ENCODE measurements at places on chromosomes 3 and 15.

GRCh38 chr15:60672400-60672799 is 193.5 kb upstream of the ICE2 start:
- no peak for DNase-seq

DNA sequence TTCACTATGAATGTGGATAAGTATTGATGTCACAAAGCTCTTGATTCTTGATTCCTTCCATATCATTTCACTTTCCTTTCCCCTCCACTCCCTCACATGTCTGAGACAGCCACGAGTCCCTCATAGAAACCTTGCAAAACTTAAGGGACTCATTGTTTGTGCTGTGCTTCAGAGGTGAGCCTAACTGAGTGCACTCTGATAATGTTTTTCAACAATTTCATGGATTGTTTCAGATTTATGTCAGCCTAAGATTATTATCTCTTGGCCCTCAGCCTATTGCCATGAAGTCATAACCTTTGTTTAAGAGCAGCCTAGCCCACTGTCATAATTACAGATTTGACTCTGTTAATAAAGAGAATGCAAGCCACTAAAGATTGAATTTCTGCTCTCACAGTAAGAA is 363.6 kb downstream of the MECOM start:
- no peak for DNase-seq

DNA sequence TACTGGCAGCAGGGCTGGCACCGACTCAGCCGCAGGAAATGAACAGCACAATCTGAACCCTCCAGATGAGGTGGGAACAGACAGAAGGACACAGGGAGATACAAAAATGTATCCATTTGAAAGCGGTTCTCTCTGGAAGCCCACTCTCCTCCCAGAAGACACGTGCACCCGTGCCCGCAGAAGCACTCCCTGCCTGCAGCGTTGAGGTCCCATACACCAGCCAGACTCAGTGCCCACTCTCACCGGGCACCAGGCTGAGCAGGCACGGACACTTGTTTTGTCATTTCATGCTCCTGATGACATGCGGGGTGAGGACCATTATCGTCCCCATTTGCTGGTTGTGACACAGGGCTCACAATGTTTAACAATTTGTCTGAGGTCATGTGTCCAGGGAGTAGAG is 297.4 kb upstream of the TLE3 start:
- DNase-seq = no peak

DNA sequence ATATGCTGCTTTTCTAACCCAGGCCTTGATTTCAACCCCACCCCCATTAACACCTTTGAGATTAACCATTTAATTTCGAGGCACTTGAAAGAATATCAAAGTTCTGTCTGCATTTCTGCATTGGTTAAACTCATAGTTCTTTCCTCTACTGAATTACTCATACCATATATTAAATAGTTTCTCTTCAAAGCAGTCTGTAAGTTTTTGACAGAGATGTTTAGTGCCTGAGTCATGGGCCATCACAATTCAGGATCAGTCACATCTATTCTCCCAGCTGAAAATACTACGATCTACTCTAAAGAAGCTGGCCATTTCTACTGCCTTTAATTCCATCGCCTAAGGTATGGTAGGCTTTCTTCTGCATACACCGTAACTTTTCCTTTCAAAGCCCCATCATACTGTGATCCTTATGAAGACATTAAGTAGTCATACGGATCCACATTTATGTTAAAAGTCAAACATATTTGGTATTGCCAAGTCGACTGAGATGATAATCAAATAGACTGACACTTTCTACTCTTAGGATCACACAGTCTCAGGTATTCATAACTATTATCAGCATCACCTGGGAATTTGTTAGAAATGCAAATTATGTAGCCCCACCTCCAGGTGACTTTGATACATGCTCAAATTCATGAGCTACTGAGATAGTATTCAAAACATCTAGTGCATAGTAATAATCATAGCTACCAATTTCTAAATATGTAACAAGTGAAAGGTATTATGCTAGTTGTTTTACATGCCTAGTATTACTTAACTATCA is 489.4 kb upstream of the IL12A start:
- DNase-seq = no peak

GRCh38 chr3:169945313-169945712 is 21.3 kb upstream of the SEC62 start:
- DNase-seq = no peak

- no peak for DNase-seq
Measured at GRCh38 chr15:34347951-34348638, 5.0 kb downstream of the NUTM1 start.

GRCh38 chr15:62624547-62625378 is 417.8 kb upstream of the TPM1 start:
- no peak for DNase-seq

DNA sequence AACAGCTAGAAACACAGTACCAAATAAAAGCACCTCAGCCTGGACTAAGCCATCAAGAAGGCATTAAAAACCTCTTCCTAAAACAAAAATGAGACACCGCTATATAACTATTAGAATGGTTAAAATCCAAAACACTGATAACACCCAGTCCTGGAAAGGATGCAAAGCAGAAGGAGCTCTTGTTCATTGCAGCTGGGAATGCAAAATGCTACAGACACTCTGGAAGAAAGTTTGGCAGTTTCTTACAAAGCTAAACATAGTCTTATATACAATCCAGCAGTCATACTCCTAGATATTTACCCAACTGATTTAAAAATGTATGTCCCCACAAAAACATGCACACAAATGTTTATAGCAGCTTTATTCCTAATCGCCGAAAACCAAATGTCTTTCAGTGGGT is 35.7 kb downstream of the CHSY1 start:
- DNase-seq = no peak

DNA sequence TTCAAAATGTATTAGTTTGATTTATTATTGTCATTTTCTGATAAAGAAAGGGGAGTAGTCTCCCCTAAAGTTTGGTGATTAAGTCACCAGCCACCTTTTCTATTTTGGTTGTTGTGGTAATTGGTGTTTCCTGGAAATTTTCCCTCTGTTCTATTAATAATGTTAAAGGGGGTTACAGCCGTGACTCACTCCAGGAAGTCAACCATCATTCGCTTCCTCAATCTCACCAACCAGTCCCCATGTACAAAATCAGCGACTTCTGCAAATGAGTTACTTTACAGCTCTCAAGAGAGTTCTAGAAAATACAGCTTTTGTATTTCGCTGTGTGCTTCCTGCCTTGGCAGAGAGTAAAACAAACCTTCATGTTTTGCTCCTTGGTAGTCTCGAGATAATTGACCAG is 285.1 kb downstream of the LPP start:
- DNase-seq = peak; percentile 4

GRCh38 chr3:138774529-138775253 is 60.0 kb downstream of the PIK3CB start:
- no peak for DNase-seq

DNA sequence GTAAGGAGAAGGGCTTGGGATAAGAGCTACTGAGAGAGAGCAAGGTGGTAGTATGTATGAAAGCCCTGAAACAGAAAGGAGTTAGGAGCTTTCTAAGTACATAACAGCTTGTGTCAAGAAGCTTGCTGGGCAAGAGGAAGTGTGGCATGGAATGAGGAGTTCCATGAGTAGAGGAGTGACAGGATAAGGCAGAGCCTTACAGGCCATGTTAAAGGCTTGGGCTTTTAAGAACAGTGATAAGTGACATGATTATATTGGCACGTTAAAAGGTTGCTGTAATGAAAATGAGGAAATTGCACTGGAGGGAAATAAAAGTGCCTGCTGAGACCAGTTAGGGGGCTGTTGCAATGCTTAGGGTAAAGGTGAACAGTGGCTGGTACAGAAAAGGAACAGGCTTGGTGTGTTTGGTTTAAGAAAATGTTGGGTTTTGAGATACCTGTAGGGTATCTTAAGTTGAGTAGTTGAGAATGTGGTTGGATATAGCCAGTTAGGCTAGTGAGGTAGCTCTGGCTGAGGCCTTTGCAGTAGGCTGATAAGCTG is 49.0 kb downstream of the MEF2A start:
- DNase-seq = no peak

DNA sequence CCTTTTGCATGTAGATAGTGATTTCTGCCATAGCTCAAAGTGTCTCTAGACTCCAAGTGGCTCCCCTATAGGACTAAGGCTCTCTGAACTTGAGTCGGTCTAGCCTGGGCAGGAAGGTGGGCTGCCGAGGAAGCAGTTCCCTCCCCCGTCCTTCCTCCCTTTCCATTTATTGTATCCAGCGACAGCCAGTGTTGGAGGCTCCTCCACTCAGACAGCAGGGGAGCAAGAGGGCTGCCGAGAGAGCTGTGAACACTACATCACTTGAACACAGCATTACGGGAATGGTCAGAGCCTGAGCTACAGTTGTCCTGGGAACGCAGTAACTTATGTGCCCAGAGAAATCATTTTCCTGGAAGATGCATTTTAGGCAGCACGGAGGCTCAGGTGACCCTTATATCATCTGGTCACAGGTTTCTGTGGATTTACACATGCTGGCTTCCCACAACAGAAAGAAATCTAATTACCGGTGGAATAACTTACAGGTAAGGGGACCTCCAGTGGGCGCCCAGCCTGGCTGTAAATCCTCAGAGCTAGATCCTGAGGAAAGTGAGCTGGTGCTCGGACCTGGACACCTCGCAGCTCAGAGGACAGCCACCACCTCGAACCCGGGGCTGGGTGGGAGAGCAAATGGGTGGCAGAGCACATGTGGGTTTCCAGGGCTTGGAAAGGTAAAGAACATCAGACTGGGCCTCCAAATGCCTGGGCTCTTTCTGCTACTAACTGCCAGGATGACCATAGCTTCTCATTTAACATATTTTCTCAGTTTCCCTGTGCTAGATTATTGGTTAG is 197.1 kb downstream of the UACA start:
- no peak for DNase-seq

GRCh38 chr3:10961921-10962320 is 30.6 kb upstream of the SLC6A1 start:
- DNase-seq = no peak

- no peak for DNase-seq
Measured at GRCh38 chr3:52401021-52401420, 43.9 kb downstream of the SEMA3G start.

- no peak for DNase-seq
Measured at GRCh38 chr3:59266551-59266950, 216.7 kb upstream of the CFAP20DC start.

DNA sequence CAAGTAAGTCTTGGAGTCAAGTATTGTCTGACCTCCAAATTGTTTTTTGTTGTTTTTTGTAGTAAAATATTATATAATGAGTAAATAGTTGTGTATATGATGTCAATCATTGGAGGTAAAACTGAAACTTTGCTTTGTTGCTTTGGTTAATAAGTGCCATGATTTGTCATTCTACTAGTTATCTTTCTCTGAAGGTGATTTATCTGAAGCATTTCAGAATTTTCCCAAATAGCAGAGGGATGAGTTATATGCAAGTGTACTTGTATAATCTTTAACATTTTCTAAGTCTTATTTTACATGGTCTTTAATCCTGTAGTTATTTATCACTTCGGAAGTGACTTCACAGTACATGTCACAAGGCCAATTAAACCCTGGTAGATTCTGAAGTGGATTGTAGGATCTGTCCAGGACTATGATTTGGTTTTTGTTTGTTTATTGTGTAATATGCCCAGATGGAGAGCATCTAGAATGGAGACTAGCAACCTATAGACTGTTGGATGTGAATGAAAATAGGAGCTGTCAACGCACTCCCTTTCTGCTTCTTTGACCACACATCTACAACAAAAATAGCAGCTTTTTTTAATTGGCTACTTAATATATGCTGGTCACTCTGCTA is 93.1 kb upstream of the SAMMSON start:
- no peak for DNase-seq

- DNase-seq = no peak
Measured at GRCh38 chr3:14719006-14719405, 44.1 kb downstream of the C3orf20 start.

GRCh38 chr15:47548231-47548630 is 169.1 kb upstream of the SEMA6D start:
- DNase-seq = no peak

- no peak for DNase-seq
Measured at GRCh38 chr3:77976079-77976478, 936.2 kb downstream of the ROBO2 start.

- DNase-seq = no peak
Measured at GRCh38 chr3:137348936-137349335, 391.2 kb downstream of the IL20RB start.

- DNase-seq = no peak
Measured at GRCh38 chr3:197337214-197337613, 38.8 kb upstream of the DLG1 start.

- DNase-seq = no peak
Measured at GRCh38 chr3:124654470-124654845, 75.8 kb upstream of the UMPS start.
